A549 (cell line): ENCODE measurements at places on chromosomes 6 and 20. TPM values are rescaled to one million over a fixed set of nuclear protein-coding genes. Genes with fewer than 3 reads are reported as not detected.

The SRSF12 gene
- 0.98 to 1.5 TPM (median 1.3 TPM) in 3 replicates for polyA plus RNA-seq

- no peak for DNase-seq
These were observed 129.4 kb upstream of the CENPW start for GRCh38 chr6:126210398-126211075.

- DNase-seq: no peak
These were observed 9.3 kb upstream of the SALL4 start for GRCh38 chr20:51811514-51812128.

- no peak for DNase-seq
These were observed 167.9 kb upstream of the JARID2 start for GRCh38 chr6:15077961-15078360.

- no peak for DNase-seq
These were observed 87.8 kb downstream of the SLC2A10 start for GRCh38 chr20:46797206-46797605.

DNA sequence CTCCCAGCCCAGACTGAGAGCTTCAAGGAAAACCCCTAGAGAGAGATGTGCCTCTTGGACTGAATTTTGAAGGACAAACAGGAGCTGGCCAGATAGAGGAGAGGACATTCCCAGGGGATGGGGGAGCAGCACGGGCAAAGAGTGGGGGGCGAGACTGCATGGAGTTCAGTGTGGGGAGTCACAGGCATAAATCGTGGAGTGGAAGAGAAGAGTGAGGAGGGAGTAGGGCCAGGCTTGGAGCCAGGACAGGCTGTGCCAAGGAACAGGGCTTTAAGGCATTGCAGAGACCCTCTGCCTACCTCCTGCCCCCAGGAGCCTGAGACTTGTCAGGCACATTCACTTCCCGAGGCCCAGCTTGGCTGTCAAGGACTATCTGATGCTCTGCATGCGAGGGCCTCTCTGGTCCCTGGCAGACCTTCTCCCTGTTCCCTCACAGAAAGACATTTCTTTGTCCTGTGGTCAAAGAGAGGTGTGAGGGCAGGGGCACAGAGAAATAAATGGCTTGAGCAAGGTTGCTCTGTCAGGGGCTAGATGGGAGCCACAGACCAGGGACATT, 5.2 kb upstream of the SLC22A7 start:
- DNase-seq: no peak

- DNase-seq: no peak
These were observed 202.4 kb upstream of the CDH4 start for GRCh38 chr20:61049684-61050083.

The REM1 gene
- not detected in 3 replicates for polyA plus RNA-seq

The MYB gene
- polyA plus RNA-seq: 0.27 to 0.47 TPM (median 0.38 TPM) in 3 replicates

DNA sequence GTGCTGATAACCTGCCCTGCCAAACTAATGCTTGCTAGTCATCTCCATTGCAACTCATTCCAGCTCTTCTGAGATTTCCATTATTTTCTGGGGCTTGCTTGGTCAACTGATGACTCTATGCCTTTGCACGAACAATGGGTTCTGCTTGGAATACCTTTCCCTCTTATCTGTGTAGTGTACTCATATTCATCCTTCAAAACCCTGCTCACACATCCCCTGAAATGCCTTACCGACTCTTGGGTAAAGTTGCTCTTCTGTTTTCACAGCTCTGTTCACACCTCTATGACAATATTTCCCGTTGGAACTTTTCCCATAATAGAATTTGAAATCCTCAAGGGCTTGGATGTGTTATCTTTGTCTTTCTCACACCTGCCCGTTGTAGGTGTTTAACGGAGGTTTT, 331.0 kb upstream of the SOX4 start:
- no peak for DNase-seq

The ZNF133 gene
- polyA plus RNA-seq: 9.2 to 11.0 TPM (median 9.8 TPM) in 3 replicates

The TNFRSF21 gene
- 14.3 to 16.1 TPM (median 15.6 TPM) in 3 replicates for polyA plus RNA-seq

The LAMP5 gene
- polyA plus RNA-seq: 0.04 to 0.12 TPM in 2 of 3 replicates, not detected in the other

DNA sequence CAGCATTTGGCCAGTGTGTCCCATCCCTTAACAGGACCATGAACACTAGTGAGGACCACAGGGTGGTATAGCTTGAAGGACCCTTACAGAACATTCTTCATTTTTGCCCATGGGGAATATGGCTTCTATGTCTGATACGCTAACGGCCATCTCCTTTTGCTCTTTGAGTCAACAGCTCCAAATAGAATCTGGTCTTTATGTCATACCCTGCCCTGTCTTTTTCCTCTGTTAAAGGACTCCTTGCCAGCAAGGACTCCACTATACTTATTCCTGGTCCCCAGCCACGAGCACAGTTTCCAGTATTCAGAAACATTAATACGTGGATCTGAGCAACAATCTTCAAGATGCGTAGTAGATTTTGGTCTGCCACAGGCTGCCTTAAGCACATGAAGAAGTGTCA, 22.5 kb downstream of the SERPINB1 start:
- DNase-seq: no peak

DNA sequence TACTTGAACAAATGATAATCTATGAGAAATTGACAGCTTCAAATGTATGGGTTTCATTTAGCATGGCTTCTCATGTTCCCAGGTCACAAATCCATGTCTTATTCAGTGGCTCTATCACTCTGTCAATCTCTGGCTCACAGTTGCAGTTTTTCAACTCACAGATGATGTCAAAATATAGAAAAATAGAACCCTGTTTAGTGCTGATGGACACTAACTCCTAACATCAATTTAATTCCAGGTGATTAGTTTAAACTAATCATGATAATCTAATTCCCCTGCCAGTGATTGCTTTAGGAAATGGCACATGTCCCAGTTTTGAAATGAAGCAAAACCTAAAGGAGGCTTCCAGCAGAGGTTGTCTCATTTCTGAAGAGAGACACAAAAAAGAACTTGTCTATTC, 13.0 kb downstream of the KHDC1 start:
- DNase-seq: no peak
